NCI-H1092 (cell line): ENCODE measurements at places on chromosomes 2 and 18.

DNA sequence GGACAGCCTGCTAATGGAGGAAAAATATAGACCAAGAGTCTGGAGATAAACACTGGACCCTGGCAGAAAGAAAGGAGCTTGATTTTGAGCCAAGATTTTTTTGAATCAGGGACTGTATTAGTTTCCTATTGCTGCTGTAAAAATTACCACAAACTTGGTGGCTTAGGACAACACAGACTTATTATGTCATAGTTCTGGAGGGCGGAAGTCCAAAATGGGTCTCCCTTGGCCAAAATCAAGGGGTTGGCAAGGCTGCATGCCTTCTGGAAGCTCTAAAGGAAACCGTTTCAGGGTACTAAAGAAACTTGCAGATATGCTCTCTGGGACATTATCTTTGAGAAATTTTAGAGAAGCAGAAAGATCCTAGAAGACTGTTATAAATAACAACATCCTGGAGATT is 140.1 kb downstream of the BABAM2 start:
- DNase-seq = no peak

GRCh38 chr2:99777656-99778290 is 288.0 kb upstream of the REV1 start:
- DNase-seq = no peak

GRCh38 chr2:169980001-169980400 is 152.7 kb downstream of the UBR3 start:
- DNase-seq = no peak

GRCh38 chr2:33946193-33946592 is 347.1 kb upstream of the FAM98A start:
- DNase-seq = no peak

GRCh38 chr2:40126006-40126405 is 325.9 kb downstream of the SLC8A1 start:
- DNase-seq = no peak
